Body of pancreas (tissue), 4 donors: ENCODE measurements at places on chromosomes 5 and 9. TPM values are rescaled to one million over a fixed set of nuclear protein-coding genes. Genes with fewer than 3 reads are reported as not detected.

MAMDC4 gene
- total RNA-seq: 25.7 TPM

TEX48 gene
- total RNA-seq: not detected

DNA sequence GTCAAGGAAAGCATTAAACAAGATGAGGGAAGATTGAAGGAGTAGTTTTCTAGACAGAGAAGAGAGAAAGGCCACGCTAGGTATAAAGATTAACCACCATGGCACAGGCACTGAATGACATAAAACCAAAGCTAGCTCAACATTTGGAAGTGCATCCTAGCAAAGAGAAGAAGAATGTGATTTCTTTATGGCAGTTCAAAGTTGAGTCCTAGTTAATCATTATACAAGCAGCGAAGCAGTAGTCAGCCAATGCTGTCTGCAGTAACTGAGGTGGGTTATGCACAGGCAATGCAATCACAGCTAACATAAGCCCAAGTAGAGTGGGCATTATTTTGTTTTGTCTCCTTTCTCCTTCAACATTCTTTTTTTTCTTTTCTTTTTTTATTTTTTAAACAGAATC is 24.0 kb upstream of the ANKRD31 start:
- H3K4me1 ChIP-seq: peaks cover 7% of the 10 kb centered on the region
- no peak overlapping the region for H3K27ac ChIP-seq
- no peak for DNase-seq
- no peaks in the 10 kb centered on the region for H3K27me3 ChIP-seq
- H3K36me3 ChIP-seq: no peaks in the 10 kb centered on the region

BAAT gene
- total RNA-seq: 2.6 TPM

SPATA31D4 gene
- total RNA-seq: not detected

GRCh38 chr9:74528207-74528606 is 31.1 kb downstream of the RORB start:
- DNase-seq: peak; percentile 5
- H3K27me3 ChIP-seq: no peaks in the 10 kb centered on the region
- H3K4me3 ChIP-seq: no peak overlapping the region
- H3K36me3 ChIP-seq: no peaks in the 10 kb centered on the region
- no peak overlapping the region for H3K27ac ChIP-seq
- H3K4me1 ChIP-seq: no peaks in the 10 kb centered on the region

DNA sequence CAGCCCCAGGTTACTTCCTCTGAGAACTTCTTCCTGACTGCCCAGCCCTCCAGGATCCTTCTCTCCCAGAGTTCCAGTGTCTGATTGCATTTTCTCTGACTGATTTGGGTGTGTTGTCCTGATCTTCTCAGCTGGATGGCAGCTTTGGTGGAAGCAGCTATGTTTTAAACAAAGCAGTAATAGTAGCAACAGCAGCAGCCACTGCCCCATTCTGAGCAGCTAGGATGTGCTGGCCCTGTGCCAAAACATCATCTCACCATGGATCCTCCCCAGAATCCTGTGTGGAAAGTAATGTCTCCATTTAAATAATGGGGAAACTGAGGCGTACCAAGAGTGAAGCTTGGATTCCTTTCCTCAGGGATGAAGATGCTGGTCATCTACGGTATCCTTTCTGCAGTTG is 46.4 kb upstream of the PSD2 start:
- H3K4me3 ChIP-seq: no peak overlapping the region
- no peak overlapping the region for H3K27ac ChIP-seq
- H3K4me1 ChIP-seq: peaks cover 31% of the 10 kb centered on the region
- peaks cover 10% of the 10 kb centered on the region for H3K27me3 ChIP-seq

GRCh38 chr5:6498968-6499367 is 50.3 kb downstream of the UBE2QL1 start:
- DNase-seq: no peak
- no peak overlapping the region for H3K27ac ChIP-seq
- no peak overlapping the region for H3K4me3 ChIP-seq
- peaks cover 29% of the 10 kb centered on the region for H3K4me1 ChIP-seq
- H3K27me3 ChIP-seq: no peaks in the 10 kb centered on the region

- no peak for DNase-seq
- no peaks in the 10 kb centered on the region for H3K4me1 ChIP-seq
- H3K27ac ChIP-seq: no peak overlapping the region
- no peak overlapping the region for H3K4me3 ChIP-seq
These were observed 176.8 kb downstream of the ISL1 start for GRCh38 chr5:51559921-51560658.

GRCh38 chr5:30690931-30691330 is 502.6 kb upstream of the CDH6 start:
- no peak for DNase-seq
- H3K36me3 ChIP-seq: no peaks in the 10 kb centered on the region
- no peak overlapping the region for H3K27ac ChIP-seq
- H3K4me1 ChIP-seq: no peaks in the 10 kb centered on the region
- H3K4me3 ChIP-seq: no peak overlapping the region

GRCh38 chr9:112750764-112751055 is 150 bp downstream of the SNX30 start:
- H3K27ac ChIP-seq: peak overlapping the region; percentile 32
- peak overlapping the region; percentile 65 for H3K4me3 ChIP-seq

IFNB1 gene
- total RNA-seq: not detected

GRCh38 chr5:72542695-72543094 is 35.5 kb upstream of the ZNF366 start:
- no peak overlapping the region for H3K27ac ChIP-seq
- no peak for DNase-seq
- no peaks in the 10 kb centered on the region for H3K27me3 ChIP-seq
- no peaks in the 10 kb centered on the region for H3K4me1 ChIP-seq
- H3K36me3 ChIP-seq: no peaks in the 10 kb centered on the region
- H3K4me3 ChIP-seq: no peak overlapping the region

SARDH gene
- 61.0 TPM for total RNA-seq

- peaks cover 11% of the 10 kb centered on the region for H3K4me1 ChIP-seq
- no peak overlapping the region for H3K27ac ChIP-seq
- no peaks in the 10 kb centered on the region for H3K27me3 ChIP-seq
- no peaks in the 10 kb centered on the region for H3K36me3 ChIP-seq
These were observed 6.1 kb upstream of the CEP72 start for GRCh38 chr5:606061-606460.

- H3K27me3 ChIP-seq: no peaks in the 10 kb centered on the region
- no peak overlapping the region for H3K27ac ChIP-seq
- H3K4me1 ChIP-seq: no peaks in the 10 kb centered on the region
- no peak for DNase-seq
These were observed 31.2 kb downstream of the NIPSNAP3B start for GRCh38 chr9:104795082-104795481.

DNA sequence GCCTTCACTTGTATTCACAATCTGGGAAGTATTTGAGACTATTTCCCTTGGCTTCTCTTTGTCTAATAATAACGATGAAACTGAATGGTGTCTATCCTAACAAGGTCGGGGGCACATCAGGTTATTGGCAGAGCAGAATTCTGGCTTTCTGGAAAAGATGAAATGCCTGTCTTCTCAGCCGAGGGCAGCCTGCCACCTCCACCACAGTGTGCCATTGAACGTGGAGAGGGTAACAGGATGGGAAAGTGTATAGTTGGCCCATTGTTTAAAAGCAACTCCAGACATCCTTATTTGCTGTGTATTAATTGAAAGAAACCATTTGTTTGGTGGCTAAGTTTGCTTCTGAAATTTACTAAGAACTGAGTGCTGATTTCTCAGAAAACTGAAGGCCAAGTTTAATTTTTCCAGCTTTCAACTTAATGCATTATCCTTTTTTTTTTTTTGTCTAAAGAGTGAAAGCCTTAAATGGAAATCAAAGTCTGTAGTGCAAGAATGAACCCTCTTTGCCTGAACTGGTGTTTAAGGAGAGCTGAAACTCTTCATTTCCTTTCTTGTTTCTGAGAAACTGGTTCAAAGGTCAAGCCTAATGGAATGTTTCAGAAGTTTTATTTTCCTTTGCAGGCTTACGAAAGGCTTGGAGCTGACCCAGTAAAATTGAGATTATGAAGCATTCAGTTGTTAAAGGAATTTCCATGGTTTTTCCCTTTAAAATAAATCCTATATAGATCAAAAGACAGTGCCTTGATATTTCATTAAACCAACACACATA is 563.7 kb upstream of the DAP start:
- H3K4me3 ChIP-seq: no peak overlapping the region
- H3K36me3 ChIP-seq: no peaks in the 10 kb centered on the region
- DNase-seq: no peak
- H3K27me3 ChIP-seq: no peaks in the 10 kb centered on the region
- peaks cover 19% of the 10 kb centered on the region for H3K4me1 ChIP-seq

SELENOP gene
- total RNA-seq: 289 TPM

GRCh38 chr9:35516479-35516878 is 26.6 kb downstream of the RUSC2 start:
- no peak for DNase-seq
- peaks cover 63% of the 10 kb centered on the region for H3K4me1 ChIP-seq
- H3K27me3 ChIP-seq: no peaks in the 10 kb centered on the region
- H3K4me3 ChIP-seq: no peak overlapping the region
- no peaks in the 10 kb centered on the region for H3K36me3 ChIP-seq
- peak overlapping the region; percentile 83 for H3K27ac ChIP-seq

SQSTM1 gene
- total RNA-seq: 606 TPM

IL3 gene
- total RNA-seq: not detected

GRCh38 chr5:61330845-61331406 is 1.1 kb upstream of the ZSWIM6 start:
- peak overlapping the region; percentile 99 for H3K27ac ChIP-seq
- H3K36me3 ChIP-seq: no peaks in the 10 kb centered on the region
- DNase-seq: peak; percentile 84
- H3K27me3 ChIP-seq: no peaks in the 10 kb centered on the region
- H3K4me1 ChIP-seq: peaks cover 37% of the 10 kb centered on the region

AGXT2 gene
- total RNA-seq: not detected

GRCh38 chr5:73701566-73701965 is 75.6 kb downstream of the ARHGEF28 start:
- no peaks in the 10 kb centered on the region for H3K36me3 ChIP-seq
- no peak overlapping the region for H3K4me3 ChIP-seq
- DNase-seq: no peak

- H3K4me3 ChIP-seq: no peak overlapping the region
- no peak overlapping the region for H3K27ac ChIP-seq
- no peaks in the 10 kb centered on the region for H3K4me1 ChIP-seq
- H3K27me3 ChIP-seq: no peaks in the 10 kb centered on the region
- H3K36me3 ChIP-seq: no peaks in the 10 kb centered on the region
These were observed 283.4 kb upstream of the IRX2 start for GRCh38 chr5:3034881-3035280.

GRCh38 chr5:141815051-141815795 is 63.0 kb downstream of the PCDH1 start:
- no peaks in the 10 kb centered on the region for H3K36me3 ChIP-seq
- H3K4me3 ChIP-seq: no peak overlapping the region
- H3K27me3 ChIP-seq: no peaks in the 10 kb centered on the region
